CD8-positive, alpha-beta T cell (primary cell): ENCODE measurements at places on chromosomes 11 and 22.

- no peak for DNase-seq
Measured at GRCh38 chr11:27408246-27408800, 45.3 kb upstream of the CCDC34 start.

DNA sequence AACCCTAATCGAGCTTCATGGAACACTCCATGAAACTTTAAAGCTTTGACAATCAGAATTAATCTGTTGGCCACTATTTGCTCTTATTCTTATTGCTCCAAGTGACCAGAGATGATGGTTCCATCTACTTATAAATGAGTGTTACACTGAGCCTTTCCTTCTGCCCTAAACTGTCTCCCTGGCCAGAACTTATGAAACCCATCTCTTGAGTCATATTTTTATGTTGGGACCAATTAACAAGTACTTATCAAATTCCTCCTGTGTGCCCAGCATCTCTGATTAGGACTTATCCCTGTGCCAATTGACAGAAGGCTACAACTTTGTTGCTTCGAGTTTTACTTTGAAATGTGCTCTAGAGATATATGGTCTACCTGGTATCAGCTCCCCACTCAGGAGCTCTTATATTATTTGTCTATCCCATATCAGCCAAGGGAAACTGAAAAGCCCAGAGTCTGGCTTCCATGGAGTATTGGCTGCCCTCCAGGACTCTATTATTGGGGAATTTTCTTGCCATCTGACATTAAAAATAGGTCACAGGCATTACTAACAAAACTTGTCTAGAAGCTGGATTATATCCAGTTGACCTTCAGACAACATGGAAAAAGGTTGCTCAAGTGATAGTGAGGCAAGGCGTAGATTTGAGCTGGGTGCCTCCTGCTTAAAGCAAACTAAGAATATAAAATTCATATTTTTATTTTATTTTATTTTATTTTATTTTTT lies 8.8 kb downstream of the KREMEN1 start:
- DNase-seq: no peak

DNA sequence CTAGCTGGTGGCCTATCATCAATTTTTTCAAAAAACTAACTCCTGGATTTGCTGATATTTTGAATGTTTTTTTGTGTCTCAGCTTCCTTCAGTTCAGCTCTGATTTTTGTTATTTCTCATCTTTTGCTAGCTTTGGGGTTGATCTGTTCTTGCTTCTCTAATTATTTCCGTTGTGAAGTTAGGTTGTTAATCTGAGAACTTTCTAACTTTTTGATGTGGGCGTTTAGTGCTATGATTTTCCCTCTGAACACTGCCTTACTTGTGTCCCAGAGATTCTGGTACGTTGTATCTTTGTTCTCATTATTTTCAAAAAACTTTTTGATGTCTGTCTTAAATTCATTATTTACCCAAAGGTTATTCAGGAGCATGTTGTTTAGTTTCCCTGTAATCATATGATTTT lies 19.1 kb downstream of the NARS2 start:
- DNase-seq: no peak

DNA sequence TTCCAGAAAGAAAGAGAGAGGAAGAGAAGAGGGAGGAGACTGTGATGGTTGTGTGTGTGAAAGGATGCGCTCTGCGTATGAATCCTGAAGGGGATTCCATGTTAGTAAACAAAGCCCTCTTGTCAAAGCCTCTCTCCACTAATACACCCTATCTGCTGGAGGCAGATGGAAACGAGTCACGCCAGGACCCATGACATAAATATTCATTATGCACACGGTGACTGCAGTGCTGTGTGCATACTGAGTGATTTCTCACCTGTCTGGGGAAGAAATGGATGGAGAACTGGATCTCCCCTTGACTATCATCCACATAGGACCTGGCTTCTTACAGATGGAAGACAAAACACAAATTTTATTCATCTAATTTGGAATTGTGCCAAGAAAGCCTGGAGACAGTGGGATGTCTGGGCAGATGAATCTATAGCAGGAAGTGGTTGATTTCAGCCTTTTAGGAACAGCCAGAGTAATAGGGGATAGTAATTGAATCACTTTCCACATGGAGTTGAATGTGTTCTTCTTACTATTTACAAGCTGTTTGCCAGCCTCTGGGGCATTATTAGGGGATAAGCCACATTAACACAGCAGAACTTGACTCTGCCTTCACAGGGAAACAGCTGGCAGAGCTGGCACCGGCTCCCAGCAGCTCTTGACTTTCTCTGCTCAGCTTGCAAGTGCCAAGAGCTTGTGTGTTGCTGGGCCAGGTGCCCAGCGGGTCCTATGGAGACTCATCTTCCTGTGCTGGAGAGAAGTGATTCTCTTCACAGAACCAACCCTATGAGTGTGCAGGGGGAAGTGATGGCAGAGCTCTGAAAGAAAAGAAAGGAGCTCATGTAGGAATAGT lies 9.0 kb downstream of the MTNR1B start:
- no peak for DNase-seq

- no peak for DNase-seq
Measured at GRCh38 chr22:49404576-49405241, 423.0 kb downstream of the BRD1 start.

GRCh38 chr22:22364207-22364606 lies 119.6 kb downstream of the VPREB1 start:
- no peak for DNase-seq

DNA sequence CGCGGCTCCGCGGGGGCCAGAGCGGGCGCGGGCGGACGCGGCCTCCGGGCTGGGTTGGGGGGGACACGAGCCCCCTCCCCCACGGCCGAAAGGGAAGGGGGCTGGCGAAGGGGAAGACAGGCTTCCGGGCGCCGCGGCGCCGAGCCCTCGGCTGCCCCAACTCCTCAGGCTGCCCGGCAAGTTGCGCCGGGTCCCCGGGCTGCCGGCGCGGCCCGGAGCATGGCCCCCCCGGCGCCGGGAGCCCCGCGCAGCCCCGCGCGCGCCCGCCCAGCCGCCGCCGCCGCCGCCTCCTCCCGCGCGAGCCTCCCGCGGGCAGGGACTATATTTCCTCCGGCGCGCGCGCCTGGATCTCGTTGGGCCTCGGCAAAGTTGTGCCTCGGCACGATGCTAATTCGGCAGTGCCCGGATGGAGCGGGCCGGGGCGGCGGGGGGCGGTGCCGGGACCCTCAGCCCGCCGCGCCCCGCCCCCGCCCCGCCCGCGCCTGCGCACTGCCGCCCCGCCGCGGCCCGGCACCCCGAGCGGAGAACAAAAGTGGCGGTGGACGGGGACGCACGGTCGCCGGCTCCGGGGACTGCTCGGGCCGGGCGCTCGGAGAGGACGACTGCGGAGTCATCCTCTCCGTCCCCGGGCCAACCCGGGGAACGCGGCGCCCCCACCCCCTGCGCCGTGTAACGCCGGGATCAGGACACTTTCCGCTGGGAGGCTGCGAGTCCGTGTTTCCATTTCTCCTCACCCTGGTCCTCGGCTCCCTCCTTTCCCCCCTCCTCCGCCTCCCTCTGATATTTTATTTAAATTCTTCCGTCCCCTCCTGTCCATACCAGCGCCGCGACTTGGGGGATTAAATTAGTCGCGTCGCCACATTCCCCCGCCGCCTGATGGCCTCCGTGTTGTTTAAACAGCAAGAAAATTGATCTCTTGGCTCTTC lies at the start of gene PHF21B:
PHF21B (minus strand) TSS at position 400 of the 926 bp plus-strand sequence. CDS start 456 bp downstream, outside the sequence.
- DNase-seq: no peak

DNA sequence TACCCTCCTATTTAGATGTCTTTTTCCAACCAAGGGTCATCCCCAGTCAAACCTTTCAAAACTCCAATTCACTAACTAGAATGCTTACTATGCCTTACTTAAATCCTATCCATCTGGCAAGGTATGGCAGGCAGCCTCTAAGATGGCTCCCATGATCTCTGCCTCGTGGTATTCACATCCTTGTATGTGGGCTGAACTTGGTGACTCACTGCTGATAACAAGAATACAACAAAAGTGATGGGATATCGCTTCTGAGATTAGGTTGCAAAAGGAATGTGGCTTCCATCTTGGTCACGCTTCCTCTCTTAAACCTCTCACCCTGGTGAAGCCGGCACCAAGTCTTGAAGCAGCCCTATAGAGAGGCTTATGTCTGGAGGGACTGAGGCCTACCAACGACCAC lies 29.6 kb upstream of the UPB1 start:
- DNase-seq: no peak
